Sigmoid colon (tissue), 7 donors: ENCODE measurements at places on chromosomes 7 and 10. TPM values are rescaled to one million over a fixed set of nuclear protein-coding genes. Genes with fewer than 3 reads are reported as not detected.

Gene STEAP1
- 13.2 TPM for total RNA-seq

Gene GTF2IRD1
- 24.2 TPM for total RNA-seq

Gene IGFBP3
- 330 TPM for total RNA-seq

Gene SPDYE6
- not detected for total RNA-seq

GRCh38 chr10:130430852-130431704 is 294.9 kb downstream of the GLRX3 start:
- peak; percentile 48 for DNase-seq

DNA sequence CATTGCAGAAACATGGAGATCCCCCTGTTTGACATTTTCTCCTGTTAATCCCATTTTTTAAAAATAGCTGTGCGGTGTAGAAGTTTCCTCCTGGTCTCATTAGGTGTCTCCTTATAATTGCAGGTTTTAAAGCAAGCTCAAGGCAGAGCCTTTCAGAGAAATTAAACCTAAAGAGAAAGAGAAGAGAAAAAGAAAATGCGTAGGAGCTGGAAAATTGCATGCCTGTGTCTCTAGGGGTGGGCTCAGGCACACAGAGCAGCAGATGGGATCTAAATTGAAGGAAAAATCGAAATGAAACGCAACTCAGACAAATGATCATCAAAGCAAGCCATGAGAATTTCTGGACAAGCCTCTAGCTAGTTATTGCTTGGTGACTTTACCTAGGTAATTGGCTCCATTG is 40.1 kb downstream of the GPR26 start:
- DNase-seq = no peak

- DNase-seq = no peak
Observed at GRCh38 chr10:96511044-96511945, 2.4 kb downstream of the TLL2 start.

DNA sequence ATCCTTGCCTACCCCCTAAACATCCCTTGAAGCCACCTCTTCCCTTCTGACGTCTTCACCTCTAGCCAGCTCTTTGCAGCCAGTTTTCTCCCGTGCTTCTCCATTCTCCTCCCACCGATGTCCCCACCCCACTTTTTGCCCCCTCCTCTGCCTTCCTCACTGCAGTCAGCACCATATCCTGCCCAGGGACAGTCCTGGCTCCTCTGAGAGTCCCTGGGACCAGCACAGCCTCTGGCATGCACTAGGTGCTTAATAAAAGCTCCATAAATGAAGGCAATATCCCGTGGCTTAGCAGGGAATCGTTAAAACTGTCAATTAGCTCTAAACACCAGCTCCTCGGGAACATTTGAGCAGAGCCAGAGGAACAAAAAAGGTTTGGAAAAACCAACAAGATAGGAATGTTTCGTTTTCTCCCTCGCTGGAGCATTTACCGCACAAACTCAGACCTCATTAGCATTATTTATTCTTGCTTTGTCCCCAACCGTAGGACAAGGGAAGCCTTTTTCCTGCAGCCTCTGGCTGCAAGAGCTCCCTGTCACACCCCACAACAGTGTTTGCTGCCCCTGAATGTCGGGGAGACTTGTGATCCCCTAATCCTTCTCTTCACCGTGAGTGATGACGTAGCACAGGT is 16.1 kb downstream of the MYL10 start:
- no peak for DNase-seq

DNA sequence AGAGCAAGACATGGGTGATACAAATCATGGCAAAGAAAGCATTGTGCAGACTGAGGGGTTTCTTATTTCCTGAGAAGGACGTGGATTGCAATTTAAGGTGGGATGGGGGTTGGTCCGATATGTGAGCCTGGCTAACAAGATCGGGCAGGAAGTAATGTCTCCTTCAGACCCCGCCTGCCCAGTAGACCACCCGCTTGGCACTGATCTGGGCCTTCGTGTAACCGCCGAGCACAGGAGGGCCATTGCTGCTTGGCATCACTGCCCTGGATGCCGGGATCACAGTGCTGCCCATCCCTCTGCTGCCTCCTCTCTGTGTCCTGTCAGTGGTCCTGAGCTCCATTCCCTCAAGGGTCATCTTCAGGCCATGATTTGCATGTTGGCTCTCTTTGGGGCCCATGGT is 214.6 kb upstream of the ZNF32 start:
- no peak for DNase-seq

- peak; percentile 92 for DNase-seq
Observed at GRCh38 chr10:132452651-132453469, 55.9 kb downstream of the PWWP2B start.

DNA sequence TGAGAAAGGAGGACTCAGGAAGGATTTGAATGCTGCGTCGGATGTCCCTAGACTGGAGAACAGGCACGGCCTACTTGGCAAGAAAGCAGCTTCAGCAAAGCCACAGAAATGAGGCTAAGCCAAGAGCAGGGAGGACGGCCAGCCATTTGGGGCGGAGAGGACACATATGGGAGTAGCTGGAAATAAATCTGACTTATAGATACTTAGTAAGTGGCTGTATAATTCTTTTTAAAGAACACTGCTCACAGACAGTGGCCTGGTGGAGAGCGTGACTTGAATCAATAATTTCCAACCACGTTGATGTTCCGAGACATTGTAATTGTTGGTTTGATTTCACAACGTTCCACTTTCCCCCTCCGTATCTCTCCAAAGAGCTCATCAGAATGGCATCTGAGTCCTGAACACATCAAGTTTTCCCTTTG is 67.7 kb upstream of the JCAD start:
- DNase-seq = no peak

DNA sequence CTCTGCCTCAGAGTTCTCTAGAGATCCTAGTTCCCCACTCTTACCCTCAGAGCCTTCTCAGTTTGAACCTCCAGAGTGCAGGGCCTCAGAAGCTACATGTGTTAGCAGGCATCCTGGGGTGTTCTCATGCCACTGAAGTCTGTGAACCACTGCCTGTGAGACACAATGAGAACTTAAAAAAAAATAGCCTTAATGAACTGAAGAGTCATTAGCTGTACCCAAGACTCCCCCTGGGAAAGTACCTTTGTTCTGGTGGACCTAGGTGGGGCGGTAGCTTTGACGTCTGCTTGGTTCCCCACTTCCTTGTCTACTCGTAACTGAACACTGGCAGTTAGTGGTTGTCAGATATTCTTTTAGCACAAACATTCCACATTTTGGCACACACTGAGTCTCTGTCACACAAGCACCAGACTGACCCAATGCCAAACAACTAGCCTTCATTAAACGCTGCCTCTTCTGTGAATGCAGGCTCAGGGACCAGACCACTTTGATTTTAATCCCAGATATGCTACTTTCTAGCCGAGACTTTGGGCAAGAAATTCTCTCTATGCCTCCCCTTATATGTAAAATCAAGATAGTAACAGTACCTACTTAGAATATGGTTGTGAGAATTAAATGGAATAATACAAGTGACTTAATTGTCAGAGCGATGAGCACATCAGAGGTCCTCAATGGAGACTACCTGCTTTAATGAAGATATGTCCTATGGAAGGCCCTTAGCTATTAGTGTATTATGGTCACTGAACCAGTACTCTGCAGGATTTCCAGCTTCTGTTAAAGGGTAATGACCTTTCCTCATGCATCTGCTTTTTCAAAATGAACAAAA is 75.3 kb upstream of the CC2D2B start:
- no peak for DNase-seq

DNA sequence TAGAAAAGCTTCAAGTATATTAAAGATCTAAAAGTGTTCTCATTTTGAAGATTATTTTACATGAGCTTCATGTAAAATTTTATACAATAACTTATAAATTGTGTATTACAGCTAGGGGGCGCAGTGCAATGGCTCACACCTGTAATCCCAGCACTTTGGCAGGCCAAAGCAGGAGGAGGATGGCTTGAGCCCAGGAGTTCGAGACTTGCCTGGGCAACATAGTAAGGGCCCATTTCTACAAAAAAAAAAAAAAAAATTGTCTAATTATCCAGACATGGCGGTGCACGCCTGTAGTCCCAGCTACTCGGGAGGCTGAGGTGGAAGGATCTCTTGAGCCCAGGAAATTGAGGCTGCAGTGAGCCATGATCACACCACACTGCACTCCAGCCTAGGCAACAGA is 16.6 kb downstream of the ACBD5 start:
- no peak for DNase-seq

GRCh38 chr10:80535671-80536360 is 1.9 kb upstream of the SH2D4B start:
- peak; percentile 78 for DNase-seq

DNA sequence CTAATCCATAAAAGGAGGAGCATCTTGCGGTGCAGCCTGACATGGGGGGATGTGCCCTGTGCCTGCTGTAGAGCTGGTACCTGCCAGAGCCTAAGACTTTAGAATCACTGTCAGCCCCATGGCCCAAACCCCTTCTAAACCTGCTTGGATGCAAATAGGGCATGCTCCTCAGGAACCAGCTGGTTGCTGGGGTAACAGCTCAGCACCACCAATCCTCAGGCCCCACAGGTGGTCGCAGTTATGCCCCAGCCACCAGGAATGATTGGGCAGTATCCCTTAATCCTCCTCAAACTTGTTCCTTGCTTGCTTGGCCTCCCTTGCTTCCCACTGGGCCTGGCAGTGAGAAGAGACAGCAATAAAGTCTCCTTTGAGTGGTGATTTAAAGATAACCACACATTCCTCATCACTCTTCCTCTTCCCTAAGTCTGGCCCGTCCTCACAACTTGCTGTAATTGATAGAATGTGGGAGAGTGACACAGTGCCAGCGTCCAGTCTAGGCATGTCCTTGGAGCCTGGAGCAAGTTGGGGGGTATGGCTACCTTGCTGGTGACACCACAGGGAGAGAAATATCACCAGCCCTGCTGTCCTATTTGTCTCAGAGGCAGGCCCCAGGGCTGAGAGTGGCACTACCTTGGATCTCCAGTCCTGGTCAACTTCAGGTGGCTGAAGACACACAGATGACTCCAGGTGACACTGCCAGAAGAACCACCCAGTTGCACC is 43.0 kb downstream of the VSTM4 start:
- DNase-seq = no peak

- DNase-seq = no peak
Observed at GRCh38 chr7:73739387-73739767, 775 bp upstream of the ABHD11 start.

GRCh38 chr10:124008187-124008586 is 85.2 kb downstream of the CHST15 start:
- DNase-seq = peak; percentile 77
